ENCODE measurements at places on chromosomes 3 and 15.

DNA sequence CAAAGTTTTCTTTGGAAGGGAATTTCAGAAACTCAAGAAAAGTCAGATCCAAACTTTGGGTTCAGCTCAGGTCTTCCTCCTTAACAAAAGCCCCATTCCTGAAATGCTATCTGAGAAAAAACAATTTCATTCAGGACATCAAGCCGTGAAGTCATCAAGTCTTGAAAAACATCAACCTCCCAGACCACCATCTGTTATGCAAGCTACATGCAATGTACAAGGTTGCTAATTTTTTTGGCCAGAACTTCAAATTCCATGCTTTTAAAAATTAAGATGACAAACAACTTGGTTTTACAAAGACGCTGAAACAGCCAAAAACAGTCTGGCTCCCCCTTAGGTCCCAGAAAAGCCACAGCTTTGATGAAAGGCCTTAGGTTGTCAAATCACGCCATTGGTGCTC is 53.9 kb upstream of the WNT5A start:
- DNase-seq: no peak

- peak; percentile 55 for DNase-seq
Measured at GRCh38 chr3:25454005-25454927, 26.2 kb downstream of the RARB start.

- DNase-seq: peak; percentile 30
Measured at GRCh38 chr15:47194718-47195117, 522.6 kb upstream of the SEMA6D start.

GRCh38 chr3:52350981-52351761 is 35.1 kb downstream of the DNAH1 start:
- DNase-seq: no peak

DNA sequence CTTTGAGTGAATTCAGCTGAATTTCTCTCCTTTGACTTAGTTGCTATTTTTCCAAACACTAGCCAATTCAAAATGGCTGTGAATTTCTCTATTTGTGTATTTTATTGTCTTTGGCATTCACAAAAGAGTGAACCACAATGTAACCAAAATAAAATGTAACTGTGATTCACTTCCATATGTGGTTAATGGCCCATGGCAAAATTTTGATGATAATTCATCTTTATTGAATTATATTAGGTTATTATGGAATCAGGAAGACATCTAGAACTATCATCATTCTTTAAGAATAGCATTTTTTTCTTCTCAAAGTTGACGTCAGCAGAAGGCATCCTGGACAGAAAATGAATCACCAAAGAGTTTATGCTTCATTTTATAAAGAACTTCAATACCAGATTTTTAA is 705.3 kb upstream of the NAALADL2 start:
- DNase-seq: no peak

- no peak for DNase-seq
Measured at GRCh38 chr15:80015156-80015555, 44.2 kb upstream of the BCL2A1 start.
